ENCODE measurements at places on chromosomes 5 and 9. TPM values are rescaled to one million over a fixed set of nuclear protein-coding genes. Genes with fewer than 3 reads are reported as not detected.

PRR16 gene
- 15.7 TPM for polyA plus RNA-seq

DNAH5 gene
- 0.61 TPM for polyA plus RNA-seq

DRD1 gene
- 0.06 TPM for polyA plus RNA-seq

LIX1 gene
- 9.5 TPM for polyA plus RNA-seq

CIZ1 gene
- polyA plus RNA-seq, result 102 TPM

GRCh38 chr5:40442346-40442745, 237.4 kb upstream of the PTGER4 start:
- no peak for DNase-seq
